ENCODE measurements at places on chromosomes 12 and 14. TPM values are rescaled to one million over a fixed set of nuclear protein-coding genes. Genes with fewer than 3 reads are reported as not detected.

The PPP4R4 gene
- total RNA-seq = 6.2 TPM

The CBLN3 gene
- 15.7 TPM for total RNA-seq

The UBR7 gene
- 35.2 TPM for total RNA-seq

The AQP6 gene
- not detected for total RNA-seq

The GRIN2B gene
- total RNA-seq = not detected

The PHLDA1 gene
- 19.9 TPM for total RNA-seq

The ZC2HC1C gene
- 1.2 TPM for total RNA-seq

DNA sequence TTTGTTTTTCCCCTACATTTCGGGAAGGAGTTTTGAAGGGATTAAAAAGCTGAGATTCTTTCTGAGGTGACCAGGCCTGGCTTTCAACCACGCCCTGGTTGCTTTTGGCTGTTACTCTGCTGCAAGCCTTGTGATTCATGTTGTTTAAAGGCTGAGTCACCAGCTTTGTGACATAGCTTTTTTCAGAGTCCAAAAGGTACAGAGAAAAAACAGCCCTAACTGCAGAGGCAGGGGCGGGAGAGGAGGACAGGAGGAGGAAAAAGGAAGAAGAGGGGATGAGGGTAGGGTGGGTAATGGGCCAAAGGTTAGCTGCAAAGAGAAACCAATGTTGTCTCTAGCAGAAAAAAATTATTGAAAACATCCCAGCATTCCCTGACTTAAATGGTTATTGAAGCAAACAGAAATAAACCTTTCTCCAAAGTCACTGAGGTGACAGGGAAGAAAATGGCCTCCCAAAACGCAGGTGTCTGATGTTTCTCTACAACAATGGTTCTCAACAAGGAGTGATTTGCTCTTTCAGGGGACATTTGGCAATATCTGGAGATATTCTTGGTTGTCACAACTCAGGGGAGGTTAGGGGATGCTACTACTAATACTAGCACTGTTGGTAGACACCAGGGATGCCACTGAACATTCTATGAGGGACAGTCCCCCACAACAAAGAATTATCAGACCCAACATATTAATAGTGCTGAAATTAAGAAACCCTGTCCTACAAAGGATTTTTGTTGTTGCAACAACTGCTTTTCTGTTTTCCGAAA is 2.1 kb upstream of the UBC start:
- DNase-seq = peak; percentile 67

DNA sequence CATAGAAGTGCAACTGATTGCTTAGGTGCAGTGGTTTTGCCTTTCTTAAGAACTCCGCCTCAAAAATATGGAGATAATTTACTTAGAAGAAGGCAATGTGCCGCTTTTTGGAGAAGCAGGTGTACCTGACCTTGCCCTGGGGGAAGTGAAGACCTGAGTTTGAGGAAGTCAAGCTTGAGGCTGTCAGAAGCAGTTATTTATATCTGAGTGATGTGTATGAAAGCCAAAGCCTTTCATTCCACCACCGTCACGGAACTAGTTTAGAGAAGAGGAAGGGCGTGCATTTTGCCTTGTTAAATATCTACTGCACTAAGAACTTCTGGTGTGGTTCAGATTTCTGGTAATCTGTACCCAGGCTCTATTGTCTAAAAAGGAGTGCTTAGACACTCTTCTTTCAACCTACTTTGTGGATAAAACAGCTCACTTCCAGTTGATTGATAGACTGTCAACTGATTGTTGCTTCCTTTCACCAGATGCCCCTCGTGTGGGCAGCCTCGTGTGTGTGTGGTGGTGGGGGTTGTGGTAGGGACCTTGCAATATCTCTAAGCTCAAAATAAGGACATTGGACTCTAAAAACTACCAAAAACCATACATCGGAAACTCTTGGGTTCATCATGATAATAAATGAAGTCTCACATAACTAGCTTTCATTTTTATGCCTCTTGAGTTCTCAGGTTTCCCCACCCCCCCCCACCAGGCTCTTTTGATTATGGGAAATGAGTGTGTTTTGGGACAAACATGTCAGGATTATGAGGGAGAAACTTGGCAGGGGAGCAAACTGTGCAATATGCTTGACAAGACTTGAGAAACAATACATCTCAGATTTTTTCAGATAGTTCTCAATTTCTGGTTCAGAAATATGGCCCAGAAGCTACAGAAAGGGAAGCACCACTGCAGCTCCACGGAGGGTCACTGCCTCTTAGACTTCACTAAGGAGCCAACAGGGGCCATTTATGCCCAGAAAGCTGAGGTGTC is 78.6 kb downstream of the ARF6 start:
- DNase-seq = peak; percentile 71

DNA sequence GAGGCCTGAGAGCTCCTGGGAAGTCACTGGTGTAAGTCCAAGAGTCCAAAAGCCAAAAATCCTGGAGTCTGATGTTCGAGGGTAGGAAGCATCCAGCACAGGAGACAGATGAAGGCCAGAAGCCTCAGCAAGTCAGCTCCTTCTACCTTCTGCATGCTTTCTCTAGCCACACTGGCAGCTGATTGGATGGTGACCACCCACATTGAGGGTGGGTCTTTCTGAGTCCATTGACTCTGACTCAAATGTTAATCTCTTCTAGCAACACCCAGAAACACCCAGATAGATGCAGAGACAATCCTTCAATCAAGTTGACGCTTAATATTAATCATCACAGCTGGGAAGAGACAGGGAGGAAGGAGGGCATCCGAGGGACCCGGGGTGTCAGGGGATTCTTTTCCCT is 305.8 kb downstream of the AACS start:
- no peak for DNase-seq

DNA sequence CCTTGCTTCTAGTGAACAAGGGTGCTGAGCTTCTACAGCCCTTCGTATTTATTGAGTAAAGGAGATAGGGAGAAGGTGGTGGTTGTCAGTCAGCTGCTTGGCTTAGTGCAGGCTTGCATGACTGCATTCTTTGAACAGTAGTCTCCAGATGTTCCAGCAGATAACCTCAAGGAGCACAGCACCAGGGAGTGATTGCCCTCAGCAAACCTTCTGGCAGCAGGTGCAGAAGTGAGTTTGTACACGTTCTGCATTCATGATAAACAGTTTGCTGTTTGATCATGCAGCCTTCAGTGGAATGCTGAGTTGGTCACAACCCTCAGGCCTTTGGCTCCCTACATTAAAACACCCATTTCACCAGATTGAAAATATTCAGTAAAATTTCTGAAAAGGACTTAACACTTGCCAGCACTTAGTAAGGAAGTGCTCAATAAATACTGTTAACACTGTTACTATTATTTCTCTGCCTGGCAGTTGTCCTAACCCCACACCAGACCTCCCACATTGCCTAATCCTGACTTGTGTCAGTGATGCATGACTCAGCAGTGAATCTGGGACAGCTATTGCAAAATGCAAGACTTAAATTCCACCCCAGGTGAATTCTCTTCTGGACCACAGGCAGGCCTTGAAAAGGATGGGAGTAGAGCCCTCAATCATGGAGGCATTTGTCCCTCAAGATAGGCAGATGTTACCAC is 18.9 kb upstream of the CARMIL3 start:
- no peak for DNase-seq

DNA sequence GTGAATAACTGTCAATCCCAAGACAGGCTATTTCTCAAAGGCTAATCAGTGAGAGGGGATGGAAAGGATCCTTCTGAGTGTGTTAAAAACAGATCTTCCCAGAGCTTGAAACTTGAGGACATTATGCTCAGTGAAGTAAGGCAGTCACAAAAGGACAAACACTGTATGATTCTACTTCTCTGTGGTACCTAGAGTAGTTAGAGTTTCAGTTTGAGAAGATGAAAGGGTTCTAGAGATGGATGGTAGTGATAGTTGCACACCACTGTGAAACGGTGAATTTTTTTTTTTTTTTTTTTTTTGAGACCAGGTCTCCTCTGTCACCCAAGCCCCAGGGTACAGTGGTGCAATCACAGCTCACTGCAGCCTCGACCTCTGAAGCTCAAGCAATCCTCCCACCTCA is 133.8 kb downstream of the SAMD4A start:
- DNase-seq = peak; percentile 28

- peak; percentile 75 for DNase-seq
Measured at GRCh38 chr12:116959845-116960514, 49.2 kb downstream of the FBXW8 start.

DNA sequence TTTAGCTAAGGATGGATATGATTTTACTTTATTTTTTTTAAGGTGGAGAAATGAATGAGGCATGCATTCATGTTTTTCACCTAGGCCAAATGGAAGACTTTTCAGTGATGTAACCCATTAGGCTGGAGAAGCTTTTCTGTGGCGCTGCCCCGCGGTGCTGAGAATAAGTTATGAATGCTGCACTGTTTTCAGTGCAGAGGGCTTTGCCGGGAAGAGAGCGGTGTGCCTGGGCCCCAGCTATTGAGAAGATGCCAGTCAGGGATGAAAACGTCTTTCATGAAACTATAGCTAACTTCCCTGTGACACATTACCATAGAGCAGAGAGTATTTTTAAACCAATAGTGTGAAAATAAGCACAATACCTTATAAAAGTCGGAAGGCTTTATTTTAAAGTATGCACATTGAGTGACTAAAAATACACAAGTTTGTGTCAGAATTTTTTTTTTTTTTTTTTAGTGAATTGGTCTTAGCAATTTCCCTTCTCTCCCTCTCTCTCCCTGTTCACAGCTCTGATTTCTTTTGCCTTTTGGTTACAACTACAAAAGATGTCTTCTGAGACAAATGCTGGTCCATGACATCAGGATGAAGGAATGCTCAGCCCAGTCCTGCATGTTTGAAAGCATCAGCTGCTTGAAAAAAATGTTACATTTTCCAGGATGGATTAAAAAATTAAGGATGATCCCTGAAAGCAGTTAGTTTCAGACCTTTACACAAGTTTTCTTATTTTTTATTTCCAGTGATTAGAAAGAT is 48.3 kb downstream of the NPAS3 start:
- DNase-seq = no peak

DNA sequence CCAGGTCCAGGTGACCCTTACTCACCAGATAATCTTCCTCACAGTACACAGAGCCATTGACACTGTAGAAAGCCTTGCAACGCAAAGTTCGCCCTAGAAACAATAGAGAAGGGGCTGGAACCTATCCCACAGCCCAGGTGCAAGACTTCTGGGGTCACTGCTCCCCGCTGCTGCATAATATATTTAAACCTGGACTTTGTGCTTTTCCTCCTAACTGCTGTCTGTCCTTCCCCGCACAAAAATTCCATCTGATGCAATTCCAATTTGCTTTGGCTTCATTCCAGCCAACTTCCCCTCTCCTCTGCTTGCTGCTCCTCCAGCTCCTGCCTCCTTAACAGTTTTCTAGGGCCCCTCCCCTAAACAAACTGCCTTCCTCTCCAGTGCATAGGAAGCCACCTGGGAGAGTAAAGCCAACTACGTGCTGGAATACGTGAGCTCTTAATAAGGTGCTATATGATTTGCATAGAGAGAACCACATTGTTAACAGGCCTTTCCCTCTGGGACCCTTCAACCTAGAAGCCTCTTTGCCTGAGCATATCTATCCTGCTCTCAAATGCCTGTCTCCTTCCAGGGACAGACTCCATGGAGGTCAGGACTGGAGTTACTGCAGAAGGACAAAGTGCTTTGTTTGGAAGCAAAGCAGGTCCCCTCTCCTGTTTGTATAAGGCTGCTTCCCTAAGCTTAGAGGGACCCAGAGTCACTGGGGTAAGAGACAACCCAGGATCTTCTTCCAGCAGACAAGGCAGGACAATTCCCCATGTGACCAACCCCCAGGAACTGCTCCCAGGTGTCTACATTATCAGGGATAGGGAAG is 5.5 kb downstream of the AJUBA start:
- no peak for DNase-seq

DNA sequence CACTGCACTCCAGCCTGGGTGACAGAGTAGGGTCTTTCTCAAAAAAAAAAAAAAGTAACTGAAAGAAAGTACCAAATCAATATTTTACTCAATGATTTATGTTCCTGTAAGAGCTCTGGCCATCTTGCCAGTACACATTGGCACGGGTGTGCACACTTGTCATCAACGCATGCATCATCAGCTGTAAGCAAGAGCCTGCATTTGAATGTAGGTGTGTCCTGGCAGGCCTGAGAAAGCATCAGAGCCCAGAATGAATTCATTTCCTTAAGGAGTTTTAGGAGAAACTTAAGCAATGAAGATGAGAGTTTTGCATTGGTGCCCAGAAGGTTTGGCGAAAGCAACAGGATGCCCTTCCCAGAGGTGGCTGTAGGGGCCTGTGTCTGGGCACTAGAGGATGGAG is 88.5 kb upstream of the FZD10 start:
- DNase-seq = no peak

GRCh38 chr12:128753438-128753837 is 70.3 kb downstream of the SLC15A4 start:
- no peak for DNase-seq

DNA sequence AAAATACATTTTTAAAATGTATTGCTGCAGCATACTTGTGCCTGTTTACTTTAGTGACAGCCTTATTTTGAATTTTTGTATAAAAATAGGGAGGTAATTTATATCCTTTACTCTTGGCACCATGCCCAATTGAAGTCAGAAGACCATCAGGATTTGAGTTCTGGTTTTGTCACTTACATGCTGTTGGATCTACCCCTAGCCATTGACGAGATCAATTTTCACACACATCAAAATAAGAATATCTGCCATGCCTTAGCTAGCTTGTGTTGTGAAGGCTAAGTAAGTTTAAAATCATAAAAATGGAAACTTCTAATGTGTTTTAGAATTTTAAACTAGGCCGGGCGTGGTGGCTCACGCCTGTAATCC is 381.8 kb downstream of the KCNH5 start:
- no peak for DNase-seq

DNA sequence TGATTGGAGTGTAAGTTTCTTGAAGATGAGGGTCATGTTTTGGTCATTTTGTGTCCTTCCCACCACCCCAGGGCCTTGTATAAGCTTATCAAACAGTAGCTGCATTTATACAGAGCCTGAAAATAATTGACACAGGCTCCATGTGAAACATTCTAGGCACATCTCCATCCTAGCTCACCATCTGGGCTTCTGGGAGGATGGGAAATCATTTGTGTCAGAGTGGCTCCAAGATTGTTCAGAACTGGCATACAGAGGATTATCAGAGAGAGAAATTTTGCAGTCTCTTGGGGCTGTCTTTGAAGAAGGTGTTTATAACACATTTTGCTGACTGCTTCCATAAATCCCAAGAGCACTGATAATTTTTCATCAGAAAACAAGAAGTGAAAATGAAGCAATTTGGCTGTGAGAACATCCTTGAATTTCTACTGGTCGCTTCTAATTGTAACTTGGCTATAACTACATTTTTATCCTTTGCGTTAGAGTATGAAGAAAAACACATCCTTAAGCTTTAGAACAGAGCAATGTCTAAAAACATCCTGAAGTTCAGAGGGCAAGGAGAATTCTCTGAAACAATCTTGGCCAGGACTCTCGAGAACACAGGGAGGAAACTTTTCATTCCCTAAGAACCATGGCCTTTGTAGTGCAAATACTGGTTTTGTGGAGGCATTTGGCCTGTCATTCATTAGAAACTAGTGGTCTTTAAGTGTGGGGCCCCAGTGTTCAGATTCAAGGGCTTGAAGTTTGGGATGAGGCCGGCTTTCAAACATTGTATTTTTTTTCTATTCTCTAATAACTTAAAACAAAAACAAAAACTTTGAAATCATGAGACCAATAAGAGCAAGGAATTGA is 151.1 kb downstream of the DACT1 start:
- DNase-seq = no peak
